ENCODE measurements at places on chromosomes 13 and 19. TPM values are rescaled to one million over a fixed set of nuclear protein-coding genes. Genes with fewer than 3 reads are reported as not detected.

GRCh38 chr13:32125221-32125689 is 93.7 kb downstream of the FRY start:
- no peak for DNase-seq

- no peak for DNase-seq
Measured at GRCh38 chr19:10975374-10976130, 14.7 kb downstream of the SMARCA4 start.

DNA sequence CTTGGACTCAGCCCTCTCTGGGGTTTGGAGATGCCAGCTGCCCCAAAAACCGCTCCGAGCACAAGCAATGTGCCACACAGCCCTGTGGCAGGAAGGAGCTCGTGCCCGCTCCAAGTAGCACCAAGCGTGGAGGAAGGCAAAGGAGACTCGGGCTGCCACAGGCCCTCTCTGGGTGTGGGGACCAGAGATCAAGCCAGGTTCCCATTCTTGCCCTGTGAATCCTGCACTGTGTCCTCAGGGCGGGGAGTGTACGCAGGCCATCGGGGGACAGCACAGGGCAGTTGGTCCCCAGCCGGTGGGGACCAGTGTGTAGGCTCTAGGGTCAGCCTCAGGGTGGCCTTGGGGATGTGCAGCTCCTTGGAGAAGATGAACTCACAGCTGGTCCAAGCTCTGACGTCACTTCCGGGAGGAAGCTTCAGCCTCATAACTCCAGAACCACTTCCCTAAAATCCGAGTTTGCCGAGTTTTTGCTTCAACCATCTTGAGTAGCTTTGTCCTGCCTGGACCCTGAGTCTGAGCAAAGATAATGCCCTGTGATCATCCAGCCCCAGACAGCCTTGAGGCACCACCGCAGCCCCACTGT is 9.3 kb upstream of the CPAMD8 start:
- no peak for DNase-seq

The CCDC169 gene
- 4.5 TPM for polyA plus RNA-seq

The LGI4 gene
- polyA plus RNA-seq = 3.0 TPM

DNA sequence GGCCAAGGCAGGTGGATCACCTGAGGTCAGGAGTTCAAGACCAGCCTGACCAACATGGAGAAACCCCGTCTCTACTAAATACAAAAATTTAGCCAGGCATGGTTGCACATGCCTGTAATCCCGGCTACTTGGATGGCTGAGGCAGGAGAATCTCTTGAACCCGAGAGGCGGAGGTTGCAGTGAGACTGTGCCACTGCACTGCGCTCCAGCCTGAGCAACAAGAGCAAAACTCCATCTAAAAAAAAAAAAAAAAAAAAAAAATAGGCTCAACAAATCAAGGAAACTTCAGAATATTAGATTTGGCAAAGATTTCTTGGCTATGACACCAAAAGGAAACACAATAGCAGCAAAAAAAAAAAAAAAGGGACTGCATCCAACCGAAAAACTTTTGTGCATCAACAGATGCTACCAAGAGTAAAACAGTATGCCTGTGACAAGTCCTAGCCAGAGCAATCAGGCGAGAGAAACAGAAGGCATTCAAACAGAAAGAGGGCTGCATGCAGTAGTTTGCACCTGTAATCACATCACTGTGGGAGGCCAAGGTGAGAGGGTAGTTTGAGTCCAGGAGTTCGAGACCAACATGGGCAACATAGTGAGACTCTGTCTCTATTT is 23.8 kb downstream of the ZNF160 start:
- DNase-seq = no peak

The PPFIA3 gene
- polyA plus RNA-seq = 4.9 TPM

- DNase-seq = no peak
Measured at GRCh38 chr19:36032251-36033104, at the start of gene CLIP3. TSS of gene CLIP3 (minus strand) at chr19:36032873. CDS start at chr19:36032357, 516 bp downstream.

The CCDC70 gene
- not detected for polyA plus RNA-seq

The FGF14 gene
- 1.5 TPM for polyA plus RNA-seq

DNA sequence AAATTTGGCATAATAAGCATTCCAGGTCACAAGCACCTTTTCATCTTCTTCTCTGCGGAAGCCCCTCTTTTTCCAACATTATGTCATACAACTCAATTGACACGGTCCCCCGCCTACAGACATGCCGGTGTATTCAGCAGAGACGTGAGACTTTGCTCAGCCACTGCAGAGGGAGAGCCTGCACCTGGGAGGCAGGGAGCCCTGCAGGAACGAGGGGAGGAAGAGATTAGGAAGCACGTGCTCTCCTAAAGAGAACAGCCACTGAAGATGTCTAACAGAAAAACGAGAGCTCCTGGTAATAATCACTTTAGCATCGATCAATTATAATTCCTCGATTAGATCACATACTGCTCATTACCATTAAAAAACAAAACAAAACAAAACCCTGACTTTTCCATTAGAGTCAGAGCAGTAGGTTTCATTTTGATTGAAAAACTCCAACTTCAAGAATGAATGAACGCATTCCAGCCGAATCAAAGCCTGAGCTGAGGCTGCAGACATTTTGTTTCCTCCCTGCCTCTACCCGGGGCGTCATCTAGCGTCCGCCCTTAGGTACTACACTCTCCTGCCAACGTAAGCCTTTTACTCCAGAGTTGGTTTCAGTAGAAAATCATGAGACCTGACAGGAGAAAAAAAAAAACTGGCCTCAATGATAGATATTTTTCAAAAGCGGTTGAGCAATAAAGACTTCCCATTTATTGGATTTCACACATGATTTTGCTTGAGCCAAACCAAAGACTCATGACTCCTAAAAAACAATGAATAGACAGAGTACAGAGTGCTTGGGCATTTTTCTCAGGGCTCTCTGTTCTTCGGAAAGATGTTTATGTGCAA is 194.5 kb downstream of the KATNAL1 start:
- DNase-seq = no peak

- no peak for DNase-seq
Measured at GRCh38 chr13:104389691-104390090, 1323.5 kb upstream of the SLC10A2 start.

GRCh38 chr19:51637362-51637978 is 7.3 kb upstream of the SIGLEC5 start:
- DNase-seq = no peak

DNA sequence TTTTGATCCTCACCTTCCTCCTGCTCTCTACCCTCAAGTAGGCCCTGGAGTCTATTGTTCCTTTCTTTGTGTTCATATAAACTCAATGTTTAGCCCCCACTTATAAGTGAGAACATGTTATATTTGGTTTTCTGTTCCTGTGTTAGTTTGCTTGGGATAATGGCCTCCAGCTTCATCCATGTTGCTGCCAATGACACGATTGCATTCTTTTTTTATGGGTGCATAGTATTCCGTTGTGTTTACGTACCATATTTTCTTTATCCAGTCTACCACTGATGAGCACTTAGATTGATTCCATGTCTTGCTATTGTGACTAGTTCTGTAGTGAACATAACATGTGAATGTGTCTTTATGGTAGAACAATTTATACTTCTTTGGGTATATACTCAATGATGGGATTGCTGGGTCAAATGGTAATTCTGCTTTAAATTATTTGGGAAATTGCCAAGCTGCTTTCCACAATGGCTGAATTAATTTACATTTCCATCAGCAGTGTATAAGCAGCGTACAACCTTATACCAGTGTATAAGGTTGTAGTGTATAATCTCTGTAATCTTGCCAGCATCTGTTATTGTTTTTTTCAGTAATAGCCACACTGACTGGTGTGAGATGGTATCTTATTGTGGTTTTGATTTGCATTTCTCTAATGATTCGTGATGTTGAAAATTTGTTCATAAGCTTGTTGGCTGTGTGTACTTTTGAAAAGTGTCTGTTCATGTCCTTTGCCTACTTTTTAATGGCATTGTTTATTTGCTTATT is 288.9 kb downstream of the KCNRG start:
- DNase-seq = no peak

DNA sequence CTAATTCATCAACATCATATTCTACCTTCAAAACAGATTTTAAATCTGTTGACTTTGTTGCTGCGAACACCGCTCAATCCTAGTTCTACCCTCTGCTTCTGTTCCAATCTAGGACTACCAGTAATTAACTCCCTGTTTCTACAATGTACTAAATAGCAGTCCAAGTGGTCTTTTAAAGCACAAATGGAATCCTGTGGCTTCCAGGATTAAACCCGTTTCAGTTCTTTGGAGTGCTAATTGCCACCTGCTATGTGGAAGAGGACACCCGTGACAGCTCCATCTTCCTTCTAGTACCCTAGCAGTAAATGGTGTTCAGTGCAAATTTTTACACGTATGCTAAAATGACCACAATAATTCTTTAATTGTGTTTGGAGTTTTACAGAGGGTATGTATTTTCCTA is 232.1 kb downstream of the TDRD3 start:
- DNase-seq = no peak

- DNase-seq = no peak
Measured at GRCh38 chr13:47133011-47133445, 236.2 kb upstream of the HTR2A start.

The RAB3A gene
- 3.4 TPM for polyA plus RNA-seq

DNA sequence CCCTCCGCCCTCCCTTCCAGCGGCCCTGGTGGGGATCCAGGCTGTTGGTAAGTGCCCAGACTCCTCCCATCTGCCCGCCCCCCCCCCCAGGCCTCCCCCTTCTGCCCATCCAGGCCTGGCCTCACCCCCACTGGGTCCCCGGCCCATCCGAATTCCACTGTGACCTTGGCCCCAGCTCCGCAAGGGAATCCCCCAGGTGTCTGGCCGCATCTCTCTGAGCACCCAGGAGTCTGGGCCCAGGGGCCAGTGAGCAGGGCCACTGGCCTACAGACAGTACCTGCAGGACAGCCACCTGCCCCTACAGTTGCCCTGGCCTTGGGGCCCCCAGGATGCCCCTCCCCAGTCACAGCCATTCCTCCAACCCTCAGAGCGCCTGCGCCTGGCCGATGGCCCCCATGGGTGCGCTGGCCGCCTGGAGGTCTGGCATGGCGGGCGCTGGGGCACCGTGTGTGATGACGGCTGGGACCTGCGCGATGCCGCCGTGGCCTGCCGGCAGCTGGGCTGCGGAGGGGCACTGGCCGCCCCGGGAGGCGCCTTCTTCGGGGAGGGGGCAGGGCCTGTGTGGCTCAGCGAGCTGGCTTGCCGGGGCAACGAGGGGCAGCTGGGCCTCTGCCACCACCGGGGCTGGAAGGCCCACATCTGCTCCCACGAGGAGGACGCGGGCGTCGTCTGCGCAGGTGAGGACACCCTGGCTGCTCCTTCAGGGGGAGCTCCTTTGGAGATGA is 912 bp downstream of the SSC5D start:
- no peak for DNase-seq

DNA sequence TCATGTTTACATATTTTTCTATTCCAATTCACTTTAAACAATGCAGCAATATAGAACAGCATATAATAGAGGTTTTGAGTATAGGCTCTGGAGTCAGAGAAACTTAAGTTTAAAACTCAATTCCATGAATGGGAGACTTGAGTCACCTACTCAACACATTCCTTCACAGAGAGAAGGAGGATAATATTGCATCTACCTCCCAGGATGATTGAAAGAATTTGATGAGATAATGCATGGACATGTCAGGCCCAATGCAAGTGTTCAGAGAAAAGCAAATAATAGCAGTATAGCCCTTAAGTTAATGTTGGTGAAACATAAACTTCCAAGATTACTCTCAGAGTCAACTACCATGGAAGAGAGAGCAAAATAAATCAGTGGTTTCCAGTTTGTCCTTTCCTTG is 170.2 kb downstream of the DCLK1 start:
- DNase-seq = no peak

The SIGLEC11 gene
- 3.9 TPM for polyA plus RNA-seq

The LSM7 gene
- 74.8 TPM for polyA plus RNA-seq

- DNase-seq = no peak
Measured at GRCh38 chr13:39379118-39379517, 223.9 kb downstream of the LHFPL6 start.

DNA sequence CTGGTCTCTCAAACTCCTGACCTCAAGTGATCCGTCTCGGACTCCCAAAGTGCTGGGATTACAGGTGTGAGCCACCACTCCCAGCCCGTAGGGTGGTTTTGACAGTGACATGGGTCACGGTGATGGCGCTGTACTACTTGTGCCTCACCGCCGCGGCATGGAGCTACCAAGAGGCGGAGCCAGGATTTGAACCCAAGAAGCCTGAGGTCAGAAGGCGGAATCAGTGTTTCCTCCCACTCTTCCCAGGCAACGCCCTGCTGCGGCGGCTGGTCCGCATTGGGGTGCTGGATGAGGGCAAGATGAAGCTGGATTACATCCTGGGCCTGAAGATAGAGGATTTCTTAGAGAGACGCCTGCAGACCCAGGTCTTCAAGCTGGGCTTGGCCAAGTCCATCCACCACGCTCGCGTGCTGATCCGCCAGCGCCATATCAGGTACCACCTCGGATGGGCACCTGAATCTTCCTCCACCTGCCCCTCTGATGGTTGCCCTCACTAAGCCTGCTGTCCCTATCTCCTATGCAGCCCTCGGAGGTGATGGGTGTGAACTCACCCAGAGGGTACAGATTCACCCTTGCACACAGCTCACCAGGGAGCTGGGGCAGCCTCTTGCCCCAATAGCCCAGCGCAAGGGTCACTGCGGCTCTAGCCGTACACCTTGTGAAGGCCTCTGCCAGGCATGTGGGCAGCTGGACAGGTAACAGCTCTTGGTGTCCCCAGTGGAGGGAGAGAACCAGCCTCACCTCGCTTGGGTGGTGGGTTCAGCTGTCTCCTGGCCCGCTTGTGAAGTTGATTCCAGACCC is 5.6 kb downstream of the RPS9 start:
- DNase-seq = no peak

The IRGC gene
- polyA plus RNA-seq = not detected

The ZNF561 gene
- 68.7 TPM for polyA plus RNA-seq

The PODNL1 gene
- 0.95 TPM for polyA plus RNA-seq

DNA sequence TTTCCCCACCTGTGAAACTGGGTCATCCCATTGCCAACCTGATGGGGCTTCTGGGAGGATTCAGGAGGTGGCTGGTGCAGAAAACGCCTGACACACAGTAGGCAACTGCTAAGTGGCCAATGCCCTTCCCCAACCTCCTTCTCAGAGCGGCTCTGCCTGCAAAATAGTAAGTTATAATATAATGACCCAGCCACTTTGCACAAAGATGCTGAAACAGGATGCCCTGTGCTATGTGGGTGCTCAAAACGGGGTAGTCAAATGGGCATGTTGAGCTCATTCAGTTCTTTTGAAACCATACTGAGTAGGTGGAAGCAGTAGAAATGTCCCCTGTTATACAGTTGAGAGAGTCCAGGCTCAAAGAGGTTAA is 507 bp downstream of the MARCHF2 start:
- no peak for DNase-seq
